ENCODE measurements at places on chromosomes 7 and 10. TPM values are rescaled to one million over a fixed set of nuclear protein-coding genes. Genes with fewer than 3 reads are reported as not detected.

CREM gene
- polyA plus RNA-seq = 33.9 TPM

NPC1L1 gene
- polyA plus RNA-seq = 0.32 TPM

DKK1 gene
- polyA plus RNA-seq = 5.2 TPM

C10orf67 gene
- polyA plus RNA-seq = 0.48 TPM

- DNase-seq = no peak
Measured at GRCh38 chr7:128961030-128961659, 23.4 kb downstream of the IRF5 start.

DNA sequence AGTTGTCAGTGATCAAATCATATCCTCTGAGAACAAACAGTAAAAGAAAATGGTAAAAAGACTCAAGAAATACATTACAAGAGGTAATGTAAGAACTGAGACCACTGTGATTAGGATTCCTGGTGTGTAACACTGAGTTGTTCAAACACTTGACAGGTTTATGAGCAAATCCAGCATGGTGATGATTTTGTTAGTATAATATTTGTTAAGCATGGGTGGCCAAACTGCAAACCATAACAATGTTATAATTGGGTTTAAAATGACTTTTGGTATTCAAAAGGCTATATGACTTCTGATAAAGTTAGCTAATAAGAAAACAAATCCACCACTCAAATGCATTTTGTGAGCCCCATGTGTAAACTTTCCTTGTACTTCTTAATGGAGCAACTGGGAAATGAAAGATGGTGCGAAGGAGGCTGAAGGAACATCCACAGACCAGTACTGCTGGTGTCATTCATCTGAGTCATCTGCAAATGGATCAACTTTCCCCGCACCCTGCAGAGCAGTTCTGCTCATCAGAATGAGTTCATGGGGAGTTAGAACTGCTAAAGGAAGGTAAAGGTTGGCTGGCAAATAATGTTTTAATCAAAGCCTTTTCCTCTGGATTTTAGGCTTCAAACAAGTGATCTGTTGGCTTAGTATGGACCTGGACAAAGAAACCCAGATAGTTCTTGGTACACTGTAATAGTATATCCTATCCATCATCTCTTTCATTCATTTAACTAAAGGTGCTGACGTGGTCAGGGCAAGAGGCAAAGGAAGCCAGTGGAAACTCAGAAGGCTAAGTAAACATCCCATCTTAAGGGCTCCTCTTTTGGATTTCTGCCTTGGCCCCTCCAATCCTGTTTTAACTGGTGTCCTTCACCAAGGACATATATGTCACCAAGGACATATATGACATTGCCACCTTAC, 45.0 kb downstream of the AFAP1L2 start:
- DNase-seq = no peak

DNA sequence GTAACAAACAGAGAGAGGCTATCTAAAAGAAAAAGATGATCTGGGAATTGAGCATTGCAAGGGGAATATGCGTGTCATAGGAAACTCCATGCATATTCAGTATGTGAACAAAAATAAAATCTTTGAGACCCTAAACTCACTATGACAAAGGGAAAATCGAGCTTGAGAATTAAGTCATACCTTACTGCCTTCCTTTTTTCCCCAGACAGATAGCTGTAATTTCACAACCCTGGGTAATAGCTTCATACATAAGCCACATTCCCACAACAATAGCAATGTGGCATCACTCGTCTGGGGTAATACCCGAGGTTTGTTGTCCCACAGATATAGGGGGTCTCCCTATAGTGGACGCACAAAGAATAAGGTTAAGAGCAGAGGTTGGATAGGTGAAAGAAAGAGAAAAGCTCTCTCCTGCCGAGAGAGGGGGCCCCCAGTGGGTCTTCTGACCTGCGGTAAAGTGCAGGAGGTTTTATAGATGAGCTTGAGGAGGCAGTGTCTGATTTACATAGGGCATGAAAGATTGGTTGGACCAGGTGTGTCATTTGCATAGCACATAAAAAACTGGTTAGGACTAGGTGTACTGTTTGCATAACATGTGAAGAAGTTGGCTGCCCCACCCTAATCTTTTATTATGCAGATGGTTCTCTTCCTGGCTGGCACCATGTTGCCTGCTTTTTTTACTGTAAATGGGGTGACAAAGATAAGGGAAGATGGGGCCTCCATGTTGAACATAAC, 11.6 kb downstream of the CYP3A43 start:
- DNase-seq = no peak

- no peak for DNase-seq
Measured at GRCh38 chr10:123297175-123297574, 143.0 kb downstream of the BUB3 start.

DNA sequence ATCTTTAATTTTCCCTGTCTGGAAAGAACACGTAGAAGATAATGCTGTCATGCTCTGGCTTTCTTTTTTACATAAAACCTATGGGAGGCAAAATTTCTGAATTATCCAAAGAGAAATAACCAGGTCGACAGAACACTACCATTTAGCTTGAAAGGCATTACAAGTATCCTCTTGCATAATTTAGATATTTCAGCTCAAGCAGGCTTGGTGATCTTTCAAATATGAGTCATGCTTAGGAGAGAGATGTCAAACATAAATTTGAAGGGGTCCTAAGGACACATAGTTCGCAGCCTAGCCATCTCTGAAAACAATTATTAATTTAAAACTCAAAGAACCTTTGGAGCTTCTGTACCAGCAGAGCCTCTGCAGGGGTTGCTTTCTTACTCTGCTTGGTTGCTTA, 100.9 kb downstream of the FAS start:
- no peak for DNase-seq

- no peak for DNase-seq
Measured at GRCh38 chr7:17227766-17228490, 70.5 kb upstream of the AHR start.

GRCh38 chr10:131129544-131129943, 182.0 kb downstream of the TCERG1L start:
- DNase-seq = no peak

GRCh38 chr7:35776686-35777085, 24.2 kb upstream of the SEPTIN7 start:
- no peak for DNase-seq

Data from left lung (tissue), 14 donors.